Left renal pelvis (tissue), 4 donors: ENCODE measurements at places on chromosomes 12 and 14.

- DNase-seq = no peak
These were observed 26.4 kb downstream of the ARG2 start for GRCh38 chr14:67646131-67646530.

GRCh38 chr14:71654810-71655209 is 277.4 kb upstream of the RGS6 start:
- no peak for DNase-seq

GRCh38 chr12:126869644-126870043 is 1397.3 kb upstream of the TMEM132C start:
- DNase-seq = no peak

- no peak for DNase-seq
These were observed 20.4 kb downstream of the ABHD12B start for GRCh38 chr14:50892255-50892654.

DNA sequence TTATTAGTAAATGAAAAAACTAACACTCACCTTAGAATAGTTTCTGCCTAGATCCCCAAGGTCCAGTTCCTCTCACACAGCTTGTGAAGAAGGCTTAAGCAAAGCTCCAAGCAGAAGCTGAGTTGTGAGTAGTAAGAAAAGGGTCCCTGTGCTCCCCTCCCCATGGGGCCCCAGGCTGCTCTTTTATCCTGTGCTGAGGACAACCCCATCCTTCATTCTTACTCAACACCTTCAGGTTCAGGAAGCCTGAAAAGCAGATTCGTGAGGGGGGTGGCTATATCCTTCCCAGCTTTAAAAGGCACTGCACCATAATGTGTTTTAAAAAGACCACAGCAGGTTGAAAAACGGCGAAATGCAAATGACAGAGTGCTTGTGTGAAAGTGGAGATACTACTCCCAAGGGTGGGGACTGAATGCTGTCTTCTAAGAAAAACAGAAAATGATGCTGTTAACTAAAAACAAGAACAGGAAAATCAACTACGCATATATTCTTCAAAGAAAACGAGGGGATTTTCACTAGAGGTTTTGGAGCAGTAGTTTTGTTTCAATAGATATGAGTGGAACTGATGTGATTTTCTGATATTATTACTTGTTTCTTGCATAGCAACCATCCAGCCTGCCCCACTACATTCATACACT is 182.7 kb downstream of the KTN1 start:
- no peak for DNase-seq

- DNase-seq = no peak
These were observed 221.8 kb upstream of the SSTR1 start for GRCh38 chr14:37985826-37986470.

DNA sequence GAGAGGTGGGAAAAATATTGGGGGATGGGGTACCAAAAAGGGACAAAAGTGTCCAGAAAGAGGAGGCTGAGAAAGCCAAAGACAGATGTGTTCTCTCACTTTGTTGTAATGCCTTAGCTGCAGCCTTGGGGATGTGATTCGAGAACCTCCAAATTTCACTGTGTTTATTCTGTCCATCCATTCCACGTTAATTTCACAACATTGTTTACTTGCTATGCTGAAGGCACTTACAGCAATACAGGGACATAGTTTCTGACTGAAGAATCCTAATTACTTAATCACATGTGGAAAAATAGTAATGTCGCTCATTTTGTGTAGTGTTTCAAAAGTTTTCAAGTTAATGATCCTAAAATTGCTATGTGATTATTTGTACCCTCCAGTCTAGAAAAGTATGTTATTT is 146.2 kb upstream of the SLC38A2 start:
- DNase-seq = no peak

DNA sequence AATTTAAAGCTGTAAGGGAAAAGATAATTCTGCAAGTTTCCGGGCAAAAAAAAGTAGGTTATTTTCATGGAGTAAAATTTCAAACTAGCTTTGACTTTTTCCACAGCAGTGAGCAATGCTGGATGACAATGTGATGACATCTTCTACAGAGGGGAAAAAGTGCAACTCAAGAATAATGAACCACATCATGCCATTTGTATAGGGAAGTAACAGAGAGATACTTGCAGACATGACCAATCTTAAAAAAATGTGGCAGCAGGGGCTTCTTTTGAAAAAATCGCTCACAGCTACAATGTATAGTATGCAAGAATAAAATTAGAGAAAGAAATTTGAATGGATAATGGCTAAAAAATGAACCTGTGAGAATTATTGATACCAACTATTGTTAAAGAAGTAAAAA is 115.5 kb downstream of the DHRS2 start:
- DNase-seq = no peak

- DNase-seq = no peak
These were observed 433.3 kb upstream of the PRICKLE1 start for GRCh38 chr12:43022838-43023237.

DNA sequence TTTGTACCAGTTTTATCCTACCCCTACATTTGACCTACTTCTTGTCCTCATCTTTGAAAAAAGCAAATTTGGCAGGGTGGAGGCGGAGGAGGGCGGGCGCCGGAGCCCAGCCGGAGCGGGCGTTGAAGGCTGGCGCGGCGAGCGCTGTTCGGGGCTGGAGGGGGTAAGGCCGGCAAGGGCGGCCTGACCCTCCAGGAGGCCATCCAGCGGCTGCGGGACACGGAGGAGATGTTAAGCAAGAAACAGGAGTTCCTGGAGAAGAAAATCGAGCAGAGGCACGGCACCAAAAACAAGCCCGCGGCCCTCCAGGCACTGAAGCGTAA is 27.2 kb downstream of the FBXO34 start:
- DNase-seq = no peak

DNA sequence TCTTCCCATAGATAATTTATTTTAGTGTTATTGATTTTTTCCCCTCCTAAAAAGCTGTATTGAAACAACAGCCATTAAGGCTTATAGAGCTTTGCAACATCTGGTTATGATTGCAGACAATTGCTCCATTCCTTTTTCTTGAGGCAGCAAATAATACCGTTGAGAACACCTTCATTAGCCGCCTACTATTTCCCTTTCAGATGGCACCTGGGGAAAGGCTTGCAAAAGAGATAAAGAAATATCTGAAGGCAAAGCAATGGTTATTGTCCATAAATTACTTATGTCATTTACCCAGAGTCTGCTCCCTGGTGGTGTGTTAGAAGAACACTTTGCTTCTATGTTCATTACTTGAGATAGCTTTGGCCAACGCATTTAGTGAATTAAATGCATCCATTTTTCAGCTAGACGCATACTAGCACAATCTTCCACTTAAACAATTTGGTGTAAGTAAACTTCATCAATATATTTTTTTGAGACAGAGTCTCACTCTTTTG is 377.8 kb downstream of the KCNH5 start:
- no peak for DNase-seq

- DNase-seq = no peak
These were observed 4.9 kb downstream of the RAN start for GRCh38 chr12:130876758-130877157.

GRCh38 chr14:95495538-95496025 is 20.9 kb downstream of the SYNE3 start:
- DNase-seq = no peak

GRCh38 chr12:91722072-91722471 is 423.6 kb downstream of the BTG1 start:
- DNase-seq = no peak

DNA sequence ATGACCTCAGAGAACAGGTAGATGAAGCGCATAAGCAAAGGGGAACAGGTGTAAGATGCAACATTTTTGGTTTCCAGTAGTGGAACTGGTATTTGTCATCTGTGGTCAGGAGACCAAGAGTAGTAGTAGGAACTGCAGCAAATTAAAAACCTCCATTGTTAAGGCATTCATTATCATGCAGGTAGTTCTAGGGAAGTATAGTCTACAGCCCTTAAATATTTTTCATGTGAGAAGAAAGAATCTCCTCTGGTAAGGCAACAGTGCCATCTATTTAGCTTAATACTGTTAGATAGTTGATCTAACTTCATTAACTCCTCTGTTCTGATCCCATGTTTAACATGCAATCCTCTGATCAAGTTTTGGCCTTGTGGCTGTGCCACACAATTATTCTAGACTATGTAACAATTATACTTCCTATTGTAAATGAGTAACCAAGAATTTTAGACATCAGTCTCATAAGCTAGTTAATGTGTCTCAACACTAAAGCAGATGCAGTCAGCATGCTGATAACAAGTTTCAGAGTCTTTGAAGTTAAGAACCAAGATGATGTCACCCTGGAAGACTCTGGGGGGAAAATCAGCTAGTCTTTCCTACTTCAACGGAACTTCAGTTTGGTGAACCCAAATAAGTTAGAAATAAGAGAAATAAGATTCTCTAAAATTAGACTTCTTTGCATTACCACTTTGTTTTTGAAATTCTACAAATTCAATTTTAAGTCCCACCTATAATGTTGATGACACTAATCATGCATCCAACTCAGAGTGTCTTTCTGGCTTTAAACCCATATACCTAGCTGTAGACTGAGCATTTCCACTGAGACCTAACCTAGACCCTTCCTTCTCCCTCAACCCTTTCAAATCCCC is 70.9 kb downstream of the STXBP6 start:
- DNase-seq = no peak
